ENCODE measurements at places on chromosomes 2 and 18.

GRCh38 chr2:20382965-20383810 is 32.5 kb upstream of the PUM2 start:
- no peak for DNase-seq

- peak; percentile 31 for DNase-seq
Observed at GRCh38 chr2:138060301-138060635, 96.0 kb downstream of the HNMT start.

GRCh38 chr2:200259577-200259957 is 46.9 kb upstream of the SPATS2L start:
- no peak for DNase-seq

DNA sequence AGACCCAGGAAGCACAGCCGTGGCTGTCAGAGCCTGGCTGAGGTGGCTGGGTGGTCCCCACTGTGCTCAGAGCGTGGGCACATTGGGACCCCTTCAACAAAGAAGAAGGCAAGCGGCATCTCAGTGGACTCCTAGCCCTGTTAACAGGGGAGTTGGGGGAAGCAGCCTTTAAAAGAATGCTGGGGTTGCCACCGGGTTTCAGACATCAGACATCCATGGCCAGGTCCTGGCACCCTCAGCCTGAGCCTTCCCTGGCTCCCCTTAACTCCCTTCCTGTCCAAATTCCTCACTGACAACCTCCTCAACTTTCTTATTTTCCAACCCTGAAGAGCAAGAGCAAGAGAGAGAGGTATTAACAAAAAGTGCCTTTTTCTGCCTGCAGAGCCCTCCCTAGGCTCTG is 24.8 kb upstream of the GNAL start:
- no peak for DNase-seq

DNA sequence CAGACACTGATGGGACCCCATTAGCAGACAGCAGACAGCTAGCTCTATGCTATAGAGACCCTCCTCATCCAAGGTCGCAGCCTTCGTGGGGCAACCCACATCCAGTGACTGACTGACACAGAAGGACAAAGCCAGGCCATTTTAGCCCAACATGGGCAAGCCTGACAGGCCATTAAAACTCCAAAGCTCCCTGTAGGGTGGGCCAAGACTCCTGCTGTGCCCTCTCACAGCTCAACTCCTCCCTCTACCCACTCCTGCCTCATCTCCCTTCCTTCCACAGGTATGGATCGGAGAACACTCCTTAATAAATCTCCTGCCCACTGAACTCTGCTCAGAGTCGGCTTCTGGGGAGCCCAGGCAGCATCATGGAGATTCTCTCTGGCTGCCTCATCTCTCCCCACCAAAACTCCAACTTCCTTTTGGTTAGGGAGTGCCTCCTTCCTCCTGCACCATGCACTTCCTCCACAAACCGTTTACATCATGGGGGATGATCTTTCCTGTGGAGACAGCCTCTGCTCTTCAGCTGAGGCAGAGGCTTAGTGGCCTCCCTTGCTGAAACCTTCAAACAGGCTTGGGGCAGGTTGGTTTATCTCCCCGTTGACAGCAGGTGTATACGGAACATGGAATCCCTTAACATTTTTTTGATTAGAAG is 86.5 kb downstream of the ACTR3 start:
- DNase-seq = no peak

- DNase-seq = no peak
Observed at GRCh38 chr2:35199298-35199697, 1156.3 kb upstream of the CRIM1 start.

DNA sequence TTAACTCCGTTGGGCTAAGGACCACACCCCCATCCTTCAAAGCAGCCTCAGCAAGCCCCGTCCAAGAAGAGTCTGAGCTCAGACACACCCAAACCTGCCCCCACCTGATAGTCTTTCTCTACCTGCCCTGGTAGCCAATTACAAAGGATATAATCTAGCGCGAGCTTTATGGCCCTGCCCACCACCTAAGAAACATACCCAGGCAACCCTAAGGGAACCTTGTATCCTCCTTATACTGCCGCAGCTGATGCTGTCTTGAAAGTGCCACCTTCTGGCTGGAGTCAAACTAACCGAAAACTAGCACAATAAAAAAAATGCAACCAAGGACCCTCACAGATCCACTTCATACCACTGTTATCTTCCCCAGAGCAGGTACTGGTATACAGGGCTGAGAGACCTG is 628.3 kb upstream of the REG3G start:
- DNase-seq = no peak

GRCh38 chr2:232490221-232491138 is 2.8 kb upstream of the ECEL1 start:
- DNase-seq = no peak

GRCh38 chr18:50822756-50823155 is 2.9 kb upstream of the MRO start:
- DNase-seq = no peak

DNA sequence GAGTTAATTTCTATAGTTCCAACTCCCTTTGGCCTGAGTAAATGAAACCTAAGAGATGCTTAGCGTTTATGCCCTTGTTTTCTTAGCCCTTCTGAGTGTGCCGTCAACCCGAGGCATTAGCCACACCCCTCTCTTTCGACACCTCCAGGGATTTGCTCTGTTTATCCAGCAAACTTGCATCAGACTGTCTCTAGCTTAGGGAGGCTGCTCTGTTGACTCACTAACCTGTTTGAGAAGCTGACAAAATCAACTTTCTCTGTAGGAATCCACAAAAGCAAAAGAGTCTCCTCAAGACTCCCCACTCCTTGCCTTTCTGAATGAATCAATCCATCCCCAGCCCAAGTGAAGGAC is 317.6 kb downstream of the TNS1 start:
- peak; percentile 36 for DNase-seq

GRCh38 chr2:219057709-219058540 is 2.8 kb downstream of the IHH start:
- DNase-seq = peak; percentile 31

DNA sequence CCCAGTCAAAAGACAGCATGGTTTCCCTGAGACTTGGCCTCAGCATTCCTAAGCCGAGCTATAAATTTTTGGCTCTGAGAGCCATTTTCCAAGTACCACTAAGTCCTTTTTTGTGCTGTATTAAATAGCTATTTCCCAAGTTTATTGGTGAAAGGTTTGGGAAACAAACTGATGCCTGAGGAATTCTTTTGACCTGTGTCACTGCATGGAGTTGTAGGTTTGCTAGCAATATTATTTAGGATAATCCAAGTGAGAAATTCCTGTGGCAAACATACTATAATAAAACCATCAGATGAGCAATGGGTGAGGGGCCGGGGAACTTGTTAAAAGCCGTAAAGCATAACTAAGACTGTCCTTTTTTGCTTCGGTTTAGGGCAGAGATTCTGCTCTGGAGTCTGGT is 28.4 kb downstream of the ARHGAP28 start:
- no peak for DNase-seq

- no peak for DNase-seq
Observed at GRCh38 chr2:168501466-168502065, 45.5 kb downstream of the CERS6 start.

GRCh38 chr2:196592331-196592910 is 47.1 kb upstream of the CCDC150 start:
- no peak for DNase-seq

DNA sequence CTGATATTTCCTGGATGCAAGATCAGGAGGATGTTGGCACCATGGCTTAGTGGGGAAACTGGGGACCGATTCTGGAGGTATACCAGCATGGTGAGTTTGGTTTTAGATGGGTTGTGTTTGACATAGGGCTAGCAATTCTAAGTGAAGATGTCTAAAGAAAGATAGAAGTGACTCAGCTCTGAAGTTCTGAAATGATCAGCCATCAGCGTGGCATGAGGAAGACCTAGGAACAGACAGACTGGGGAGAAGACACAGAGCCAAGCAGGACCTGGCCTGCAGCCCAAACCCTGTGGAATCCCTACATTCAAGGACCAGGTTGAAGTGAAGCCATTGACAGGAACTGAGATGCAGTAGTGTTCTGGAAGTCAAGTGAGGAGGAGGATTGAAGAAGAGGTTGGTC is 39.8 kb downstream of the HRH4 start:
- no peak for DNase-seq

GRCh38 chr18:10259901-10260300 is 194.5 kb upstream of the APCDD1 start:
- DNase-seq = no peak

DNA sequence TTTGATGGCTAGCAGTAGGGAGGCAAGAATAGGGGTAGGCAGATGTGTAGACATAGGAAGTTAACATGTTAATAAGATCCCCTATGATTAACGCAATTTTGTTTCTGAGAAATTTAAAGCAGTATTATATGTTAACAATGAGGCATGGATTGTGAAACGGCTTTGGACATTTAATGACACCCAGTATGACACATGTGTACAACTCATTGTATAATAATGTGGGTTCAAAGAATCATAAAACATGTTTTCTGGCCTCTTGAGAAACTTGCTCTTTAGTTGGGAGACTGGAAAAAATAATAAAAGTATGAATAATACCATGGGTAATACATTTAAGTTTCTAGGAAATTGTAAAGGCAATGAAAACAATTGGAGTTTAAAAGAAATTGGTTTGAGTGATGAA is 332.1 kb upstream of the CDH20 start:
- DNase-seq = no peak

DNA sequence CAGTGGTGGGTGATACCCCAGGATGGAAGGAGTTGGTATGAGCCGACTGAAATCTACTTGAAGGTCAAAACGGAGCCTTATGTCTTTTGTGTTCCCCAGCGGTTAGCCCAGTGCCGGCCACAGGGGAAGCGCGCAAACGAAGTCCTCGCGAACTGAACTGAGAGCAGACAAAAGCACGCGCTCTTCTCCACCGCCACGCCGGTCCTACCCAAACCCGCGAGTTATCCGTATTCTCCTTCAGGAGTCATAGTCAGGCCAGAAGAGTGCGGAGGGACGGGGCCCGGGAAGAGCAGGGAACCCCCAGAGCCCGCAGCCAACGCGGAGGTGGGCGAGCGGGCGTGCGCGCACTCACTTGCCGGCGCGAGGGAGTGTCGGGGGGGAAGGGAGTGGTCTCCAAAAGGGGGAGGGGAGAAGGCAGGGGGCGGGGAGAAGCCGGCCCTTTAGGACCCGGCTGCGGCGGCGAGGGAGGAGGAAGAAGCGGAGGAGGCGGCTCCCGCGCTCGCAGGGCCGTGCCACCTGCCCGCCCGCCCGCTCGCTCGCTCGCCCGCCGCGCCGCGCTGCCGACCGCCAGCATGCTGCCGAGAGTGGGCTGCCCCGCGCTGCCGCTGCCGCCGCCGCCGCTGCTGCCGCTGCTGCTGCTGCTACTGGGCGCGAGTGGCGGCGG is at the start of gene IGFBP2:
IGFBP2 (plus strand) TSS at position 469 of the 664 bp plus-strand sequence; CDS start at position 573, 104 bp downstream.
- no peak for DNase-seq

GRCh38 chr2:20656561-20656960 is 5.7 kb upstream of the HS1BP3 start:
- no peak for DNase-seq

DNA sequence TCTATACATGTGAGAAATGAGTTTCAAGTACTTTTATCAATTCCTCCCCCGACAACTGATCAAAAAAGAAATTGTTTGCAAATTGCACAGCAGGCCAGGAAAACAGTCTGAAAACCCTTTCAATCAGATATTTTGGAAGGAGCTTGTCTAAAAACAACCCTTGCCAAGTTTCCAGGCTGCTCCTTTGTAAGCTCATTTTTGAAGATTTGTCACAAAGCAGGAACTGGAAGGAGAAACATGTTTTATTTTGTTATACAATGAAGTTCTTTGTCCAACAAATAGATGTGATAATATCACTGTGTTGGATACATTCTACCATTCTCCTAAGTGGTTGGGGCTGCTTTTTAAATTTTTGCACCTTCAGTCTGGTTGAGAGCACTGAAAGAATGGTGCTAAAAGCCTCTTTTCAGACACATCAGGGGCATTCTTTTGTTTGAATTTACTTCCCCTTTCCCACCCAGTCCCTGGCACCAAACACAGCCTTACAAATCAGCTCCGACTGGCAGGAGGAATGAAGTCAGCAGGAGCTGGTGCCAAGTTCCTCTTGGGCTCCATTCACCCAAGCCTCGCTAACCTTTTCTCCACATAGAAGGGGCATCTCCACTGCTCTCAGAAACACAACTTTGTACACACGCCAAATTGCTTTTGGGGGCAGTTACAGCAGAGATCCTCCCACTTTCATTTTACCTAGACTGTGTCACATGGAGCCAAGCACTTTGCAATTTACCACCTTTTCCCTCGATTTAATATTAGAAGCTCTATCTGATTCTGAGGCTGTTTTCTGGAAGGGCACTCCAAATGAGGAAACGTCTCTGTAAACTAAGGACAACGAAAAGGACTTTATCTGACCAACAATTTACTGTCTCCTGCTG is 88.0 kb downstream of the C1D start:
- no peak for DNase-seq

DNA sequence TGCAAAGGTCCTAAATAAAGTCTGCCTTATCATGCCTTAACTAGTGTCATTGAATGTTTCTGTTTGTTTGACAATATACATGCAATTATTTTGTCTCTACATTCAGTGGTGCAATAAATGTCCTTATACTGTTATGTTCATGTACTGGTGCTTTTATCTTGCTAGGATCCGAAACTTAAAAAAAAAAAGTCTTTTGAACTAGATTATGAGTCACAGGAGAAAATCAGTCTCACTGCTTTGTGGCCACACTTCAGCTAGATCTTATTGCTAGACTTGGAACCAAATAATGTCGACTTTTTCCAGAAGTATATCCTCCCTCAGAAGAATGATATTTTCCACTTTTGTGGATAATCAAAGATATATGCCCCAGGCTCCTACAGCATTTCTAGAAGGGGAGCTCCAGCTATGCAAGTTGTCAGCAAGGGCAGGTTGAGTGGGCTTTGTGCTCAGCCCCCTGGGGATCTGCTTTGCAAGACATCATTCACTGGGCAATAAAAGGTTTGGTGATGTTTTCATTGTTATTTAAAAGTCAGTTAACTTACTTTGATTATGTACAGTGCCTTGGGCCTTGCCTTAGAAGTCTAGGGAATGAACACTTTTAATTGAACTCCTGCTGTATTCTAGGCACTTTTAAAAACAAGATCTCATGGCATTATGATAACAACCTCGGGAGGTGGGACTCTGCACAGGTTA is 157.1 kb upstream of the LRRTM1 start:
- DNase-seq = no peak

DNA sequence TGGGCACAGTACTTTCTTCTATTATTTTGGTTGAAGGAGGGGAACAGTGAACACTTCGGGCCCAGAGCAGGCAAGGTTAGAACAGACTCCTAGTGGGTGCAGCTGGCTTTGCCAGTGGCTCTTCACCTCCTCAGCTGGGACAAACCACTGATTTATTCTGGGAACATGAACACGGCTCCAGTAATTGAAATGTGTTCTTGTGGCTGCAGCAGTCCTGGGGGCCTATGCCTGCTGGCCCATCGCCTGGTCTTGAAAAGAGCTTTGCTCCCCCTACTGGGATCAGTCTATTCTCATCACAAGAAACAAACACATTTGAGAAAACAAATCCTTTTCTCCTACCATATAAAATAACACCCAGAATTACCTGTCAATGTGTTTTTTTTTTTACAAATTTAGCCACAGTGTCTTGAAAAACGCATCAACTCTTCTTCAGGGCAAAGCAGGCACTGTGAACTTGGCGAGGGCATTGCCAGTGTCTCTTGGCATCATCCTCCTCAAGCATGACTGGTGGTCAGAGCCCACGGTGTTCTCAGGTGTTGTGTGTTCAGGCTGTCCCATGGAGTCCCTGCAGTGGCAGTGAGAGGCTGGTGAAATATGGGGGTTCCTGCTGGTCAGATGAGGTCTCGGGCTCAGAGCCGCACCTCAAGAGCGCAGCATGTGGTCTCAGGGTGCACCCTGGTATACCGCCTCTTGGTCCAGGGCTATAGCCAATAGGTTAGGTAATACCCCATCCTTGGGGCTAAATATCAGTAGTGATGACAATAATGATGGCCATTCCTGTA is 51.3 kb downstream of the RNF144A start:
- DNase-seq = no peak

- DNase-seq = no peak
Observed at GRCh38 chr2:37600735-37601134, 70.7 kb downstream of the CDC42EP3 start.

Measured in omental fat pad (tissue), 4 donors.